ENCODE measurements at places on chromosomes 11 and 22.

DNA sequence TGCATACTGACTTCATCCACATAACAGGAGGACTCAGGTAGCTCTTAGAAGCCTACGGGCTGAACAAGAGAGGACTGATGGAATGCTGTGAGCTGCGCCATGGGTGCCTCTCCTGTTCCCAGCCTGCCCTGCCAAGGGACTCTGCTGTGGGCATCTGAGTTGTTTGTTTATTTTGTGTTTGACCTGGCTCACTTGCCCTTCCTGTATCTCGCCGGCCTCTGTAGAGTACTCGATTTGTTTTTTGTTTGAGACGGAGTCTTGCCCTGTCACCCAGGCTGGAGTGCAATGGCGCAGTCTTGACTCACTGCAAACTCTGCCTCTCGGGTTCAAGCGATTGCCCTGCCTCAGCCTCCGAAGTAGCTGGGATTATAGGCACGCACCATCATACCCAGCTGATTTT lies 1.8 kb downstream of the TTC38 start:
- no peak for DNase-seq

- DNase-seq, result no peak
Observed at GRCh38 chr11:96706761-96707160, 316.9 kb downstream of the JRKL start.

GRCh38 chr22:45908961-45909360 lies 68.0 kb downstream of the WNT7B start:
- DNase-seq, result no peak

GRCh38 chr11:6526411-6527135 lies 29.5 kb downstream of the DNHD1 start:
- no peak for DNase-seq

GRCh38 chr11:64233913-64234586 lies at the start of gene VEGFB:
VEGFB (plus strand) TSS chr11:64234584; CDS start chr11:64234834, 250 bp downstream.
- DNase-seq, result peak; percentile 86

- no peak for DNase-seq
Observed at GRCh38 chr11:34145847-34146381, 40.5 kb downstream of the NAT10 start.

DNA sequence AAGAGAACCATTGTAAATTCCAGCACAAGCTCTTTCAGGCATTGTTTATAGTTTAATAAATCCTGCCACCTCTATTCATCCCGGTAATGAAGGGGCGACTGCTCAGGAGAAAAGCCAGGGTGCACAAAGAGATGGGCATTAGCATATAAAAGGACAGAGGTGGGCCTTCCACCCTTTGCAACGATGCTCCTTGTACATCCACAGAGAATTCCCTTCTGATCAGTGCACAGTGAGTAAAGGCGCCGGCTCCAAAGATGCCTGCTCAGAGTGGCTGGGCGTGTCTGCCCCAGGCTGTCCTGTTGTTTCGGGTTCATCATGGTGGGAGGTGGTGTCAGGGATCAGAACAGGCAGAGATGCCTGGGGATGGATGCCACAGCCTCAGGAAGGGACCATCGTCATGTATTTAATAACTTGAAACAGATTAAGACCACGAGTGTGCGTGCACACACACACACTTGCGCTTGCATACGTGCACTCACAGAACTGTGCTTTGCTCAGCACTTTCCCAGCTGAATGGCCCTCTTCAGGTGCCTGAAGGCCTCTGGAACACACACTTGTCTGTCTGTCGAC lies 305.0 kb downstream of the TBC1D22A start:
- no peak for DNase-seq

GRCh38 chr11:64447831-64448598 lies 89.1 kb downstream of the RPS6KA4 start:
- no peak for DNase-seq

- no peak for DNase-seq
Observed at GRCh38 chr11:90243534-90243933, 20.7 kb upstream of the CHORDC1 start.

GRCh38 chr11:93870616-93871015 lies 20.2 kb upstream of the VSTM5 start:
- DNase-seq, result no peak

DNA sequence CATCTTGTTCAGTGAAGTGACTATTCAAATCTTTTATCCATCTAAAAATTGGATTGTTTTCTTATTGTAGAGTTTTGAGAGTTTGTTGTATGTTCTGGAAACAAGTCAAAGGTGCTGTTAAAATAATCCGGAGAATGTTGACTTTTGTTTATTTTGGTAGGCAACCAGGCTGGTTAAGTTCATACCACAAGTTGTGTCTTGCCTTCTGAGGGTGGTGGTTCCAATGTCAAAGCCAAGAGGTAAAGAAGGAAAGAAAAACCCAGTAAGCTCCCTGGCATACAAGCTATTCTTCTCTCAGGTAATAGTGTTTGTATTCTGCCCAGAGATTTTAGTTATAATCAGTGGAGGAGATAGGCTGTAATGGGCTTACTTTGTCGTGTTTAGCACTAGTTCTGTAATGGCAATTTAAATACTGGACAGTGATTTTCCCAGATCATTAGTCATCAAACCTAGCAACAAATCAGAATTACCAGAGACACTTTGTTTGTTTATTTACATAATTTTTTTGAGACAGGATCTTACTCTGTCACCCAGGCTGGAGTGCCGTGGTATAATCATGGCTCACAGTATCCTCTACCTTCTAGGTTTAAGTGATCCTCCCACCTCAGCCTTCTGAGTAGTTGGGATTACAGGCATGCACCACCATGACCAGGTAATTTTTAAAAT lies 15.1 kb upstream of the CSRP3 start:
- no peak for DNase-seq

DNA sequence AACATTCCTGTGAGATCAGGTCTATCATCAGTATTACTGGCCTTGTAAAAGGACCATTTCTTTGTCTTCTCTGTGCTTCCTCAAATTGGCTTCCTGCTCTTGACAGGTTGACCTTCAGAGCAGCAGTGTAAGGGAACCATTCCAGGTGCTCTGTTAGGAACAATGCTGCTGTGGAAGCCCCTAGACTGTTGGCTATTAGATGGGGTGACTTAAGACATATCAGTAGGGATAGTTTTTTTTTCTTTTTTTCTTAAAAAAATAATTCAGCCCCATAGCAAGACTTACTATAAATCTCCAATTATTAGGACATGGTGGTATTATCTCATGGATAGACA lies 37.6 kb downstream of the COA4 start:
- DNase-seq, result no peak

DNA sequence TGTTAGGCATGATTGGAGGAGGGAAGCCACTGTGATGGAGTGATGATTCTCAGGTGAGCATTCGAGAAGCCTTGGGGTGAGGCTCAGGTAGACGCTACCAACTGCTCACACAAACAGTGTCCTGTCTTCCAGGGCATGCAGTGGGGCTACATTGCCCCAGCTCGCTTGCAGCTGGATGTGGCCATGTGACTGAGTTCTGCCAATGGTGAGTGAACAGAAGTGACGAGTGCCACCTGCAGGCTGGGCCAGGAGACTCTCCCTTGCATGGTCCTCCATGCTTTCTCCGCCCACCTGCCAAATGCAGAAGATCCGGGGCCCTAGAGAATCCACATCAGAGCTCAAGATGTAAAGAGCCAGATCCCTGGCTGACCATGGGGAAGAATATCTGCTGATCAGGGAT lies 195.9 kb downstream of the BCR start:
- DNase-seq, result peak; percentile 33

DNA sequence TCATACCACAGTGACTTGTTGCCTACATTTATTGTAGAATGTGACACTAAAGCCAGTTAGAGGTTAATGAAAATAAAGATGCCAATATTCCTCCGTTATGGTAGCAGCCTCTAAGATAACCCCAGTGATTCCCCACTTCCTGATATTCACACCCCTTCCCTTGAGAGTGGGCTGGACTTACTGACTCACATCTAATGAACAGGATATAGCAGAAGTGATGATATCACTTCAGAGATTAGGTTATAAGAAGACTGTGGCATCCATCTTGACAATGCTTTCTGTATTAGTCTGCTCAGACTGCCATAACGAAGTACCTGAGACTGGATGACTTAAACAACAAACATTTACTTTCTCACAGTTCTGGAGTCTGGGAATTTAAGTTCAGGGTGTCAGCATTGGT lies 149.6 kb upstream of the MTNR1B start:
- no peak for DNase-seq

DNA sequence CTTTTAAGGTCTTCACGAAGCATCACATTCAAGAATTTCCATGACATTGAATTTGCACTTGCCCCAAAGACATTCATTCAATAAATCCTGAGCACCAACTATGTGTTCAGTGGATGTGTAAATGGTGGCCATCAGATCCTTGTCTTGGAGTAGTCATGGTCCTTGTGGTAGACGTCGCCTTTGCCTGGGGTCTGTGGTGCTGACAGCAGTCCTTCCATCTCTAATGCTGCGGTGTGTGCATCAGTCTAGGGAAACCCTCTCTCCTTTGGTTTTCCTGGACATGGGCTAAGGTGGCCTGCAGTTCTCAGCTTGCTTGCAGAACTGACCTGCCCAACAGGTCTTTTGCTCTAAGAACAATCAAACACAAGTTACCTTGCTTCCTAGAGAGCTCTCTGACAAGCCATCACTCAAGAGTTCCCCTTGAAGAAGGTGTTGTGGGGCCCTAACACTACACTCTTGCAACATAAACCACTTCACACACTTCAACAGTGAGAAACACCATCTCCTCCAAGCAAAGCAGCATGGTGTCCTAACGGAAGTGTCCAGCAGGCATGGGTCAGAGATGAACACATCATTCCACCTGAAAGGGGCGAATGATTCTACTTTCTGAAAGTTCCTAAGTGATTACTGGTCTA lies 72.1 kb downstream of the BUD13 start:
- no peak for DNase-seq

DNA sequence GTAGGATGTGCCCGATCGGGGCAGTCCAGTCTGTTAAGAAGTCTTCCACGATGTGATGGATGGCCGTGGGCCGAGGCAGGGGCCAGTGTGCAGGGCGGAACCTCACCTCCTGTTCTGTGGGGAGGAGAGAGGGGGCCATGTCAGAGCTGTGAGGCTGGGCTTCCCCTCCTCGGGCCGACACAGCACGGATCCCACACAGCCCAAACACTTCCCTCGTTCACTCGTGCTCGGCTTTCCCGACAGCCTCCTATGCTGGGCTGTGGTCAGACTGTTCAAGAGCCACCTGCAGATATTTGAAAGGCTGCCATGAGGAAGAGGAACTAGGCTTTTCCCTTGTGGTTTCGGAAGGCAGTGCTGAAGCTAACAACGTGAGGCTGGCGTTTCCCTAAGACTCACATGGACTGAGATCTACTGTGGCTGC lies 12.3 kb upstream of the TXN2 start:
- DNase-seq, result no peak

DNA sequence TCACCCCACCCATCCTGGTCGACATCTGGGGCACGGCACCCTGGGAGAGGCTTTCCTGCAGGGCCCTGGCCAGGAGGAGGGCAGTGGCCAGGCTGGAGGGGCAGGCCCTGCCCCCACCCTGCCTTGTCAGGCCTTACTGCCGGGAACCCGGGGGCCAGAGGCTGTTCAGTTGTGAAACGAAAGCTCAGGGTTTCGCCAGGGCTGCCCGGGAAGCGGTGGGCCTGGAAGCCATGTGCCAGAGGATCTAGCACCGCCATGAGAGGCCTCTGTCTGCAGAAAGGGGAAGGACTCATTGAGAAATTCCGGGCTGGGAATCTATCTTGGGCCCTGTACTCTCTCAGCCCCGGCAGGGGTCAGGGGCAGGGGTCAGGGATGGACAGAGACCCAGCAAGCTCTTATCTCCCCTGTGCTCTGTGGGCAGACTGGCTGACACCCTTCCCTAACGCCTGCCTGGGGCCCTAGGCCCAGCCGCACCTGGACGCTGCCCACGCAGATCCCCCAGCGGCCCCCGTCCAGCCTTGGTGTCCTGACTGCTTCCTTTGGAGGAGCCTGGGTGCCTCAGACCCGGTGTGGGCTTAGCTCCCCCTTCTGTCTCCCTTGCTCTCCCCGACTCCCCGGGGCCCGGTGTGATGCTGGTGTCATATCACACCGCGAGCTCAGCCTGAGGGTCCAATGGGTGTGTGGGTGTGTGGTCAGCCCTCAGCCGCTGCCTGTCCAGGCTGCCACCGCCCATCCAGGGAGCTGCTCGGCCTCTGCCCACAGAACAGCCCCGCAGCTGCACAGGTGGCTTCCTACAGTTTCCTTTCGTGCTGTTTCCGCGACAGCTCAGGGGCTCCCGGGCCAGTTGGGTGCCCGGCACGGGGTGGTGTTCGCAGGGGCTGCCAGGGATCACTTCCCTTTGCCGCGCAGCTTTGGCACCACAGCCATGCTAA lies 6.5 kb downstream of the PIM3 start:
- no peak for DNase-seq

- DNase-seq, result no peak
Observed at GRCh38 chr11:34426766-34427185, 12.0 kb upstream of the CAT start.

DNA sequence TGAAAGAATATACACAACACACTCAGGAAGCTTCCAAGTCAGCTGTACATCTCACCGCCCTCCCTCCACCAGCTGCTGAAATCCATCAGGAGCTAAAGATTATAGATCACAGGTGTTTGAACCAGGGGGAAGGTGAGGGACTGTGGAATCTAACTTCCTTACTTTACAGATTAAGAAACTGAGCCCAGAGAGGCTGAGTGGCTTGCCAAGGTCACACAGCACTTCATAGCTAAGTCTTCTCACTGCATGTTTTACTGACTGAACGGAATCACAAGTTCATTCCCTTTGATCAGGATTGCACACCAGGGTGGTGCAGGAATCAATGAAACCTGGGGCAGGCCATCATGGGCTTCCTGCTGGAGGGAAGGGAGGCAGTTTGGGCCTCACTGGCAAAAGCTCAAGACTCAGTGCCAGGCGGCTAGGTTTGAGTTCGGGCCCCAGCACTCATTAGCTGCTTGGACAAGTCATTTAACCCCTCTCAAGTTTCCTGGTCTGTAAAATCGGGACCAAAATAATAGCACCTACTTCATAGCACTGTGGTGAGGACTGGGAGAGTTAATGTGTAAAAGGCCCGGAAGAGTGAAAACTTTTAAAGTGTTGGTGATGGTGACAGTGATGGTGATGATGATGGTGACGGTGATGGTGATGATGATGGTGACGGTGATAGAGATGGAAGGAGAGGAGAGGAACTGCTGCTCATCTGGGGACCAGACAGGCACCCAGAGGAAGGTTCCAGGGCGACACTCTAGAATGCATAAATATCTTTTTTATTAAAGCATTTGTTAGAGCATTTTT lies 8.2 kb downstream of the CD5 start:
- DNase-seq, result peak; percentile 12

DNA sequence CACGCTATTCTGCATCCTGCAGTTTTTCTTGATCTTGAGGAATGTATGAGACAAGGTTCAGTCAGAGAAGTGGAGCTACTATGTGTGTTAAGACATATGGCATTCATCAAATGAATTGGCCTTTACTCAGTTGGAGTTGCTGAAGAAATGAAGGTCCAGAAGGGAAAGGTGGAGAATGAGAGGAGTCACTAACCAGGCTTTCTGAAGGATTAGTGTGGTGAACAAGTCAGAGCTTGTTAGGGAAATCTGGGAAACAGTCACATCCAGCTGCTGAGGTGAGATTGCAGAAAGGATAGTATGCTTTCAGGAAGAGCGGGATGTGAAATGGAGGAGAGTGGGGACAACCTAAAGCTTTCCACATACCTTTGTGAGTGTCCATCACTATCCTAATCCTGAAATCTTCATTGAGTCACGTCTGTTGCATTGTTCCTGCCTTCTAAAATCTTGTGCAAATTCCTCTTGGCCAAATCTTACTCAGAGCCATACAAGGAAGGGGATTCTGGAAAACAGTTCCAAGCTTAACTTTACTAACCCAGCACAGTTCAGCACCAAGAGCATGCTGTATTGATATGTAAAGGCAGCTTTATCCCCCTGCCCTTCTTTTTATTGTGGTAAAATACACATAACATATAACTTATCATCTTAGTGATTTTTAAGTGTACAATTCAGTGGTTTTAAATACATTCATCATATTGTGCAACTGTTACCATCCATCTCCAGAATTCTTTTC lies 11.4 kb upstream of the PITPNB start:
- no peak for DNase-seq

- DNase-seq, result no peak
Observed at GRCh38 chr11:109303342-109303741, 118.6 kb upstream of the C11orf87 start.

Measured in CD4-positive, alpha-beta T cell treated with Interleukin-17A for 4 hours (primary cell).